T-helper 1 cell (primary cell): ENCODE measurements at places on chromosomes 4 and X.

DNA sequence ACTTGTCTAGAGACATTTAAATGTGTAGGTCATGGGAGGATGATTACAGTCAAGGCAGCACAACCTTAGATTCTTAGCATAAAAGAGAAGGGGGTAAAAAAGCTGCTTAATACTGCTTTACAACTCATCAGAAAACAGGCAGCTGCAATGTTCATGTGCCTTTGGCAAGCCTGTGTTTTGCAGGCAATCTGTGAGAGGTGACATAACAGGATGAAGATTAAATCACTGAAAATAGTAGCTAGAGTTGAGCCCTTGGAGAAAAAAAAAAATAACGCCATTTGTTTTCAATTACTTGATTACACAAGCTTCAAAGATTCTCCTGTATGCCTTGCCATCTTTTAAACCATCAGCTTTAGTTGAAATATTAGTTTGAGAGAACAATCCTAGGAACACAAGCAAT is 847.6 kb upstream of the LCORL start:
- DNase-seq = no peak

DNA sequence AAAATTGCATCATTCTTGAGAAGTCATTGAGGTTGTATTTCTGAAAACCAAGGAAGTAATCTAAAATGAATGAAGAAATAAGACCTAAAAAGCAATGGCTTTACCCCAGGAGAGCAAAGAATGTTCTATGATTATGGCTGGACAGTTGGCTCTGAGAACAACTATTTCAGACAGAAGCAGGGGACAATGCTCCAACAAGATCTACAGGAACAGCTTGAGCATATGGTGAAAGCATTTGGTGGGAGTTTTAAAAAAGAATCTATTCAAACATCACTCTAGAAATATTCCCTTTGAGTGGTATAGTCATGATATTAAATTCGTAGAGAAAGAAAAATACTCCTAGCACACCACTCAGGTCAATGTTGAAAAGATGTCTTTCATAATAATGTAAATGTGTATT is 26.7 kb downstream of the DYNLT3 start:
- DNase-seq = no peak

- no peak for DNase-seq
Measured at GRCh38 chr4:2946812-2947600, 16.2 kb downstream of the NOP14 start.

- no peak for DNase-seq
Measured at GRCh38 chr4:109690690-109691410, 12.4 kb downstream of the CASP6 start.

DNA sequence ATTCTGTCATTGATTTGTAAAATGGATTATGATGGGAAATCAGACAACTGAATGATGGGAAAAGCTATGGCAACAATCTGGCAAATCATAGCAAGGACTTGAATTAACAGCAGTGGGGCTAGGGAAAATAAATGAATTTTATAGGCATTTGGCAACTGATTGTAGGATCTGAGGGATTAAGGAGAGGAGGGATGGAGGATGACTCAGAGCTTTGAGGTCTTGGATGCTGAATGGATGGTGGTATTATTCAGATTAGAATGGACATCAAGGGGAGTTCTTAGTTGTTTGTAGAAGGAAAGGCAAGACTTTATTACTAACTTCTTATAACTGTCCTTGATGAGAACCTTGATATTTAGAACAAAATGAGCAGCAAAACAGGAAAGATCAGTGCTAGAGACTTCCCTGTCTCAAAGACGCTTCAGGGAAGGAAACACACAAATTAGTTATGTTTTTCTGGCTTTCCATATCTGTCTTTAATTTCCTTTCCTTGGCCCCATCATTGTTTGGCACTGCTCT is 51.4 kb upstream of the HHIP start:
- no peak for DNase-seq

DNA sequence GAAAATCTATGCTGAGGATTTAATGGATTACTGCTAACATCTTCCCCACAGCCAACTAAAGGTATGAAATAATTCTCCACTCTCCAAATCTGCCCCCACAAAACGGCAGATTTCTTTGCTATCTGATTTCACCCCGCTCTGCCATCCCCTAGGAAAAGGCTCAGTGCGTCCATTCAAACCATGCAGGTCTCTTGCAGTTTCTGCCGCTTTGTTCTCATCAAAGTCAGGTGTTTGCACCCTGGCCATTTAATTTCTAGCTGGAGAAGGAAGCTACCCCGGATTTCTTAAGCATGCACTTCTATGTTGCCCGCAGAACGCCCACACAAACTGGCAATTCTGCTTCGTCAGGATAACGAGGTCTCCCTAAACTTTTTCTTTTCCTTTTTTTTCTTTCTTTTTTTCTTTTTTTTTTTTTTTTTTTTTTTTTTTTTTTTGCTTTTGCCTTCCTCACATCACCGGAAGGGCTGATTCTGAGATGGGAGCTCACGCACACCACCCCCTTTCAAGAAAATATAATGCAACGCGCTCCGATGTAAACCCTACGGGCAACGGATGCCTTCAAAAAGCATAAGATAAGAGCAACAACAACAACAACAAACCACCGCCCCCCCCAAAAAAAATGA is 3.3 kb downstream of the NLGN4X start:
- no peak for DNase-seq

GRCh38 chr4:91684955-91685354 is 618.8 kb upstream of the GRID2 start:
- DNase-seq = no peak

GRCh38 chrX:149541521-149542047 is 772 bp downstream of the EOLA1 start:
- DNase-seq = no peak

DNA sequence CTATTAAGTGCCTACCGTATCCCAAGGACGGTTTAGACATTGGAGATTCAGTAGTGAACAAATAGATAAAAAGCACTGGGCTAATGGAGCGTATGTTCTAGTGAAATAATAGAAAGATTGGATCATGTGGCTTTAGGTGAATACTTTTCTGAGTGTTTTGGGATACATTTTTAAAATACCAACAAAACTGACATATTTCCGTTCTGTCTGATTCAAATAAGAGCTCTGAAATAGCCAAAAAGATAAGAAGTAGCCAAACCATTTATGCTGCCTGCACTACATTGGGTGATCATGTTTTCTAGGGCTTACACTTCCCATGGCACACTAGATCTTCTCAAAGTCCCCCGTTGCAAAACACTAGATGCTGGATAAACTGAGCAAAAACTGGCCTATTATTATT is 14.2 kb downstream of the IGFBP7 start:
- no peak for DNase-seq

GRCh38 chrX:53048169-53049126 is at the start of gene GPR173:
TSS of gene GPR173 (plus strand) at chrX:53048789. CDS start at chrX:53076622, 27,833 bp downstream.
- no peak for DNase-seq

DNA sequence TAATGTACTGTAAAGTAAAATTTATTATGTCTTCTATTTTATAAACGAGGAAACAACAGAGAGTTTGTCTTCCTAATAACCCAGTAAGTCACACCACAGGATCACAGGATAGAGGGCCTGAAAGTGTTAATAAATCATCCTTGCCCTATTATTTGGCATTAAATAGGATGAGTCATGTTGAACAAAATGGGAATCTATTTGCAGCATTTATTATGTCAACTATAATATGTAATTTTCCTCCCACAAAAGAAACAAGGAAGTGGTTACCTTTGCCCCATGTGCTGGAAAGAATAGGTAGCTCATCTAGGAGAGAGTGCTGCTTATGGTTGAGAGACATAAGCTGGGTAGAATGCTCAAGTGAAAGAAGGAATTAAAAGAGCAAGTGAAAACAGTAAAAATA is 237.6 kb upstream of the NDST3 start:
- no peak for DNase-seq
